ENCODE measurements at places on chromosomes 2 and 18.

DNA sequence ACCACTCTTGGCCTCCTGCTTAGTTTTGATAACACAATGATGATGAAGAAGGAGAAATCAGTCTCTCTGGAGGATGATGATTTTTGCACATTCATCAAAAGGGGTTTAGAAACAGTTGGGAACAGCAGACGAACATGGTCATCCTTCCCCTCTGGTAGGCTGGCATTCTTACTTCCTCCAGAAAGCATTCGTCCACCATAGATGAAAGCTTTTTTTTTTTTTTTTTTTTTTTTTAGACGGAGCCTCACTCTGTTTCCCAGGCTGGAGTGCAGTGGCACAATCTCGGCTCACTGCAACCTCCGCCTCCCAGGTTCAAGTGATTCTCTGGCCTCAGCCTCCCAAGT, 43.5 kb upstream of the TTC39C start:
- no peak for DNase-seq

DNA sequence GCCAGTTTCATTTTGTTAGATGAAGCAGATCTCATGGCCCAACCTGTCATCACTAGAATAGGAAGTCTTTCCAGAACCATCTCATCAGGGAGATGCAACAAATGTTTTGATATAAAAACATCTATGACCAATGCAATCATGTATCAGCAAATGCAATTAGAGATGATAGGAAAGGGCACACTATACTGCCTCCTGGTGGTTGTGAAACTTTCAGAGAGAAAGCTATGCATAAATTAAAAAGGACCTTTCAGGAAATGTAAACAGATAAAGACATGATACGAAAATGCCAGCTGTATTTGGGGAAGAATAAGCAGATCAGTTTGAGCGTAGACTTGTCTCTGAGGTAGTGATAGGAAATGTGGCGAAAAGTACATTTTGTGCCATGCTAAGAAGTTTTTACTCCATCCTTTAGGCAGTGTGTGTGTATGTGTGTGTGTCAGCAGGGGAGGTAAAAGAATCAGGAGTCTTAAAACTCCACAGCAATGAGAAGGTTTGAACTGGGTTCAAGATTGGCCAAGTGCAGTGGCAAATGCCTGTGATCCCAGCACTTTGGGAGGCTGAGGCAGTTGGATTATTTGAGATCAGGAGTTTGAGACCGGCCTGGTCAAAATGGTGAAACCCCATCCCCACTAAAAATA, 479.3 kb downstream of the CPS1 start:
- DNase-seq = no peak

DNA sequence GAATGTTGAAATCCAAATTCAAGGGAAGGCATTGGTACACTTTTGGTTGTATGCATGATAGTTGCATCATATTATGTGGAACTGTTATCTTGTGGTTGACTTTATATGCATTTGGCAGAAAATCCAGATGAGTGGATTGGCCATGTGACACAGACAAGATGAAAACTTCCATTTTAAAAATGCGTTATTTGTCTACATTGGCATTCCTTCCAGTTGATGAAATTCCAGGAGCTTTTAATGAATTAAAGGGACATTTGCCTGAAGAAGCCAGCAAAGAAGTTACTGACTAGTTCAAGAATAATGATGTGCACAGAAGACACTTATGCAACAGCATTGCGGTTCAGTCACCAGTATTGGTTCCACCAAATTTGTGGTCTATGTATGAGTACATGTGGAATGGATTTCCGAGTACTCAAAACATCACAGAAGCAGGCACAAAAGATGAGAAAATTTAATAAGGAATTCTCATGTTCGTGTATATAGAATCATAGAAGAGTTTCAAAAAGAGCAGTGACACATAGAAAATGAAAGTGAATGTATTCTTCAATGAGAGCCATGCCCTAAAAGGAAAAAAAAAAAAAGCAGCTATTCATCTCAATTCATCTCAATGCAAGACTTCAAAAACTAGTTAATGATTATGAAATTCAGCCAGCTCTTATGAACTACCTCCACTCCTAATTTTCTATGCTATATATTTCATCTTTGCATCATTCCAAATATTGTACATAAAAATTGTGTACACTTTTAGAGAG, 232.1 kb downstream of the RBM43 start:
- no peak for DNase-seq

DNA sequence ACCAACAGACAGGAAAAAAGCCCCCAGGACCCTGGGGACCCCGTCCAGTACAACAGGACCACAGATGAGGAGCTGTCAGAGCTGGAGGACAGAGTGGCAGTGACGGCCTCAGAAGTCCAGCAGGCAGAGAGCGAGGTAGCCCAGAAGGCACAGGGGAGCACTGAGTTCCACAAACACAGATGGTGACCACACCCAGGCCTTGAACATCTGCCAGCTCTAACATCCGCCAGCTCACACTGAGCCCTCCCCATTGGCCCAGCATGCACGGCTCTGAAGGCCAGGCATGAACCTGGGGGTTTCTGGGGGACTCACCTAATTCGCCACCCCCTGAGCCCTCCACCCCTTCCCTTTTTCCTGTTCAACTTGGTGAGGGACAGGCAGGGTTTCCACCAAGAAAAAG, 25.6 kb upstream of the PRLH start:
- DNase-seq = no peak

GRCh38 chr2:134365356-134365755, 111.5 kb downstream of the MGAT5 start:
- DNase-seq = no peak

- DNase-seq = no peak
Observed at GRCh38 chr18:48887905-48888772, 62.6 kb downstream of the SMAD7 start.

DNA sequence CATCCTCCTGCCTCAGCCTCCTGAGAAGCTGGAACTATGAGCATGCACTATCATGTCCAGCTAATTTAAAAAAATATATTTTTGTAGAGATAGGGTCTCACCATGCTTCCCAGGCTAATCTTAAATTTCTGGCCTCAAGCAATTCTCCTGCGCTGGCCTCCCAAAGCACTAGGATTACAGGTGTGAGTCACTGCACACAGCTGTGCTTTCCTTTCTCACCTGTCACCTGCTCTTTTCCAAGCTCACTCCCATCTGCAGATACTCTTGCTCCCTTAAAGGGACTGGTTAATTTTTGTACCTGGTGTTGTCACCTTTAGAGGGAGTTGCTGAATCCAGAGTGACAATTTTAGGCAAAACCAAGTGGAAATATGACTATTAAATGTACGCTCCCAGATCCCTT, 178.2 kb downstream of the LOXHD1 start:
- DNase-seq = no peak

- DNase-seq = peak; percentile 61
Observed at GRCh38 chr2:128347701-128348539, 29.3 kb upstream of the HS6ST1 start.

DNA sequence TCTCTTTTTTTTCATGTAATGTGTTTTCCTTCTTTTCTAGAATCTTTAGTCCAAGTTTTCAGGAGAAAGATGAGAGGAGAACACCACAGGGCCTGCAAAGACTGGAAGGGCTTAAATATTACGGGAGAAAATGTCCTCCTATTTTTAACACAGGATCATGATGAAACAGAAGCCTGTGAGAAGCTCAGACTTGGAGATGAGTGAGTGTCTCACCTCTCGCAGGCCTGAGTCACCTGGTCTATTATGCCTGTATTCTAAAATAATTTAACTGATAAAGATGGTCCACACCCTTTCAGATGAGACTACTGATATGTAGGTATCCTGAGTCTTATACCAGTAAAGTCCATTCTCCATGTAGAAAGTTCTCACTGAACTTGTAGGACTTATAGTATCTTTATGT, 143.2 kb downstream of the EPHA4 start:
- no peak for DNase-seq

DNA sequence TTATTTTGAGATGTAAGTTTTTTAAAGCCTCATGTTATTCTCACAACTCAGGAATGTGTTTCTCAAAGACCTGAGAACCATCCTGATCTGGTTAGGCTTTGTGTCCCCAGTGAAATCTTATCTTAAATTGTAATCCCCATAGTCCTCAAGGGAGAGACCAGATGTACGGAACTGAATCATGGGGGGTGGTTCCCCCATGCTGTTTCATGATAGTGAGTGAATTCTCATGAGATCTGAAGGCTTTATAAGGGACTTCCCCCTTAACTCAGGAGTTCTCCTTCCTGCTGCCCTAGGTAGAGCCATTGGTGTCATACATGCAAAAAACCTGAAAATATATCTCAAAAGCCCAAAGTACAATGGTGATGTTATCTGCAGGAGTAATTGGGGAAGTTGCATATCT, 836.7 kb downstream of the CBLN2 start:
- DNase-seq = no peak

DNA sequence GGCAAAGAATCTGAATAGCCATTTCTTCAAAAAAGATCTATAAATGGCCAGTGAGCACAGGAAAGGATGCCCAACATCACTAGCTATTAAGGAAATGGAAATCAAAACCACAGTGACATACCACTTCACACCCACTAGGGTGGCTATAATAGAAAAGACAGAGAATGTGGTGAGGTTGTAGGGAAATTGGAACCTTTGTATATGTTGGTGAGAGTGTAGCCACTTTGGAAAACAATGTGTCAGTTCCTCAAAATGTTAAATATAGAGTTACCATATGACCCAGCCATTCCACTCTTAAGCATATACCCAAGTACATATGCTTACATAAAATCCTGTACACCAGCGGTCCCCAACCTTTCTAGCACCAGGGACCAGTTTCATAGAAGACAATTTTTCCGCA, 152.8 kb downstream of the SMAD2 start:
- DNase-seq = no peak

DNA sequence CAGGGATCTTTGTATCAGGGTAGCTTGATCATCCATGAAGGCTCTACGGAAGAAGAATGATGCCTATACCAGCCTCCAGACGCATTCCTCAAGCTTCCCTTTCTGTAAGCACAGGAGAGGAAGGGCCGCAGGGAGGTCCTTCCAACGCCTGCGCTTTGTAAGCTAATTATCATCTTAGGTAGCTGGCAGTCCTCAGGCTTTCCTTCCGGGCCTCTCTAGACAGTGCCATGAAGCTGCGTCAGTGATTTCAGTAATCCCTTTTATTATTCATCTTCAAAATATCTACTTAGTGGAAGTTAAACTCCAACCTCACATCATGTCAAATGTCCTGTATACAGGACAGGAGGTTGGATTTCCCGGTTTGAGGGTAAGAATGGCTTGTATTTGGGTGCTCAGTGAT, 92.3 kb downstream of the ETAA1 start:
- no peak for DNase-seq

- DNase-seq = no peak
Observed at GRCh38 chr2:156158808-156159207, 173.7 kb downstream of the NR4A2 start.

DNA sequence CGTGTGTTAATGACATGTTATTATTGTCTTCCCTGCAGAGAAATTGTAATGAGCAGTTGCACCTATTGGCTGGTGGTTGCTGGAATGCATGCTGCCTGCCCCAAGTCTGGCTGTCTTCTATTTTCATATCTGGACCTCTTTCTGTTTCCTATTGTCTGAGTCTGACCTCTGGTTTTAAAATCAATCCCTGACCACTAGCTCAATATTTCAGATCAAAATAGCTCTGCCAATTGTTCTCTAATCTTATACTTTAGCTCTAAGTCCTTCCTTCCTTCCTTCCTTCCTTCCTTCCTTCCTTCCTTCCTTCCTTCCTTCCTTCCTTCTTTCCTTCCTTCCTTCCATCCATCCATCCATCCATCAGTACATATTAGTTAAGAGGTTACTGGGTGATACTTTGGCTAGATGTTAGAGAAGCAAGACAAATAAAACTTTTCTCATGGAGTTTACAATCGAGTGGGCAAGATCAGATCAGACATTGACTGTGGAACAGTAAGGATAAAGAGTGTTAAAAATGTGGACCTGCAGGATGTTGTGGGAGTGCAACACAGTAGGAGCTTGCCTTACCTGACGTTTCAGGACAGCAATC, 417.1 kb downstream of the SOCS6 start:
- no peak for DNase-seq

DNA sequence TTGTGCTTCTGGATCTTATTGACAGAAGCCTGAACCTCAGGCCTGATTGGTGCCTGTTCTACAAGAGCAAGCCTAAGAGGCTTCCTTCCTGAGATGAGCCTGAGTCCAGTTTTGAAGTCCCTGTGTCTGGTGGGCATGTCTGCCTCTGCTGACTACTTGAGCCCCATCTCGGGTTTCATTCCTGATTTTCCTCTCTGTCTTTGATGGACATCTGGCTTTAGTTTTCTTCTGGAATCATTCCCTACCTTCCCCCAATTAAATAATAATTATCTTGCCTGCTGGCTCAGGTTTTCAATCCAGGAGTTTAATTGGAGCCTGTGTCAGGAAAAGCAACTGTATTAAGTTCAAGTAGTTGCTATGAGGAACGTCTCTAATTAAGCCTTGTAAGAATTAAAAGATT, 135.5 kb upstream of the MC4R start:
- no peak for DNase-seq

DNA sequence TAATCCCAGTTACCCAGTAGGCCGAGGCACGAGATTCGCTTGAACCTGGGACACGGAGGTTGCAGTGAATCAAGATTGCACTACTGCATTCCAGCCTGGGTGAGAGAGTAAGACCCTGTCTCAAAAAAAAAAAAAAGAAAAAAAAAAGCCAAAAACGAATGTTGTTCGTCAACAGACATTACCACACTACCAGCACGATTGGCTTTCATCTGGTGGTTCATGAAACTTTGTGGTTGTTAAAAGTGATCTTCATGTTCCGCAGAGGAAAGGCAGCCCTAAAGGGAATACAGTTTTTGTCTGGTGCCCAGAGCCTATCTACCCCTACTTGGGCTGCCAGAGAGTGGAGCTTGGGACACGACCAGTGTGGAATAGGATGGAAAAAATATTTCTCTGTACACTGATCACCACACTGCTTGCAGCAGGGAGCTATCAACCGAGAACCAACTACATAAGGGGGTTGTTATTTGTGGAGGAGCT, 13.6 kb upstream of the CXCR4 start:
- DNase-seq = no peak

- no peak for DNase-seq
Observed at GRCh38 chr2:145012806-145013205, 492.9 kb upstream of the ZEB2 start.

- DNase-seq = no peak
Observed at GRCh38 chr2:151325581-151326095, 31.8 kb upstream of the TNFAIP6 start.

DNA sequence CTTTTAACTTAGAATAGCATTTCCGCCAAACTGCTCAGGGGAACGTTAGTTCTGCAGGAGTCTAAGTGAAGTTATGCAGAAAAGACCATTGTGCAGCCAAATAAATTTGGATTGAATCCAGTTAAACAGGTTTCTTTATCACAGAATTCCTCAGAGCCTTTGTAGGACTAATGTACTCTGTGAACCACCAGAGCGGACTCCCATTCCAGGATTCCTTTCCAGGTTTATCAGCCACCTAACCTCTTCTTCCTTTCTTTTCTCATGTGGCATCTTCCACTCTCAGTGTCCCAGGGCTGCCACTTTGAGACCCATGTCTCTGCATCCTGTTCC, 350.4 kb downstream of the TSN start:
- DNase-seq = peak; percentile 1

DNA sequence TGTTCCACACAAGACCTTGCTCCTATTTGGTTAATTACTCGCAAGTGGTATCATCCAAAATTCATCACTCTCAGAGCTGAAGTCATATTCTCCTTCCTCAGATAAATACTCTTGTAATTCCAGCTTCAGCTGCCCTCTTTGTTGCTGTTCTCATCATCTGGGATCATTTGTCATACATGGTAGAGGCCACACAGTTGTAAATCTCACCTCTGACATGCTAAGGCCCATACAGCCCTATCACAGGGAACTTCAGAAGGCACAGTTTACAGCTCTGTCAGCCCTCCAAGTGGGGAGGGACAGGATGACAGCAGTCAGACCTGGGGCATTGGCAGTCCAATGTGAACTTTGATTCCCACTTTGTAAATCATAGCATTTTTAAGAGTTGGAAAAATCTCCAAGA, 399.0 kb downstream of the CNTNAP5 start:
- no peak for DNase-seq

GRCh38 chr2:172826522-172826921, 90.9 kb downstream of the RAPGEF4 start:
- no peak for DNase-seq
